GM23248 (cell line): ENCODE measurements at places on chromosomes 3 and 15. TPM values are rescaled to one million over a fixed set of nuclear protein-coding genes. Genes with fewer than 3 reads are reported as not detected.

- no peak for DNase-seq
Measured at GRCh38 chr3:54123003-54123775, 837 bp downstream of the CACNA2D3 start.

DNA sequence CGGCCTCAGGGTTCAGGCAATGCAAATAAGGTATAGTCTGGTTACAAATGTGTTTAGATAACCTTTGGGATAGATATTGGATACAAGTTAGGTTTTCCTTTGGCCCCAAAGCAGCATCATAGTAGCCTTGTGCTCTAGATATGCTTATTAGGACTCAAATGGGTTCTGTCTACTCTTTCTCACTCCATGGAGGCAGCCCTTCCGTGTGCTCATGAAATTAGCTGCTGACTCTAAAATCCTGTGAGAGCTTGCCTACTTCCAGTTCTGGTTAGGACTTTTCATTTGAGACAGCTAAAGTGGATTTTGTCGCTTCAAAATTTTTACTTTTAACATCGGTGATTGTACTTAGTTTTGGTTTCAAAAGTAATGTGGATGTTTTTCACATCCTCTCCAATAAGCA is 1.6 kb downstream of the CDV3 start:
- peak; percentile 39 for DNase-seq

DNA sequence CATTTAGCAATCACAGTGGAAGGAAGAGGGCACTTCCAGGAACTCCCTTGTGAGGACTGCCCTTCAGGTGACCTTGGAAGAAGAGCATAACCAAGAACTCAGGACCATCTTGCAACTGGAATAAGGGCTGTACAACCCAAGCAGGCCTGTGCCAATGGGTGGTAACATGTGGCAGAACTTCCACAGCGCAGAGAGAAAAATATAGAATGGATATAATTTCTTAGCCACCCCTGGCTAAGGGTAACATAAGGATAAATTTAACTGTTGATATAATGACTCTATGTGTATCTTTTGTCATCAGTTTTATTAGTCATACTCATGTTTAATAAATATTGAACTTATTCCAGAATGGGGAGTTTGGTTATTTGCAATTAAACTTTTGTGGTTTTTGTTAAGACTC is 13.4 kb upstream of the MFSD1 start:
- no peak for DNase-seq

GRCh38 chr3:181752202-181752671 is 40.5 kb downstream of the SOX2 start:
- no peak for DNase-seq

NR2E3 gene
- not detected in 2 replicates for total RNA-seq

ARHGAP11A gene
- total RNA-seq: 13.2 and 18.5 TPM in 2 replicates

COL6A5 gene
- total RNA-seq: not detected in 2 replicates
